ENCODE measurements at places on chromosomes 7 and 10. TPM values are rescaled to one million over a fixed set of nuclear protein-coding genes. Genes with fewer than 3 reads are reported as not detected.
A peak's percentile ranks its signal among the peaks of the same experiment; 100 is the strongest.

- DNase-seq: no peak
Observed at GRCh38 chr10:114265392-114266053, 26.5 kb downstream of the VWA2 start.

DNA sequence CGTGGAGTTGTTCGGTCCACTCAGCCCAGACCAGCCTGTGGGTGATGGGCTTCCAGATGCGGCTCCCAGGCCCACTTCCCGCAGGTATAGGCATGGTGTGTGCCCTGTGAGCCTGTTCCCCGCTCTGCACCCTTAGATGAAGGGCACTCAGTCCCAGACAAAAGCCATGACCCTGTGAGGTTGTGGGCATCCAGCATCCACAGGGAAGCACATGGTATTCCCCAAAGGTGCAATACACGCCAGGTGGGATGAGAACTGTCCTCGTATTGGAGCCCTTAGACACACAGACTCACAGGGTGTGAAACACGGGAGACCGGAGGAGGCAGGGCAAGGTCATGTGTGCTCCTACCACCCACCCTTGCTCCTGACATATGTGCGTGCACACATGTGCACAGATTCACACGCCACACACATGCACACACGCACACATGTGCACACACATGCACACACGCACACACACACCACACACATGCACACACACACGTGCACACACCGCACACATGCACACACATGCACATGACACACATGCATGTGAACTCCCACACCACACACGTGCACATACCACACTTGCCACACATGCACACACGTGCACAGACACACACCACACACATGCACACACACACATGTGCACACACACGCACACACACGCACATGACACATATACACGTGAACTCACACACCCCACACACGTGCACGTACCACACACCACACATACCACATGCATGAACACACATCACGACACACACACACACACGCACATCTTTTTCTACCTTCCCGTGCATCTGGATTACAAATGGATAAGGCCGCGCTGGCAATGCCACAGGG, 319.4 kb downstream of the WDR37 start:
- no peak for DNase-seq

DNA sequence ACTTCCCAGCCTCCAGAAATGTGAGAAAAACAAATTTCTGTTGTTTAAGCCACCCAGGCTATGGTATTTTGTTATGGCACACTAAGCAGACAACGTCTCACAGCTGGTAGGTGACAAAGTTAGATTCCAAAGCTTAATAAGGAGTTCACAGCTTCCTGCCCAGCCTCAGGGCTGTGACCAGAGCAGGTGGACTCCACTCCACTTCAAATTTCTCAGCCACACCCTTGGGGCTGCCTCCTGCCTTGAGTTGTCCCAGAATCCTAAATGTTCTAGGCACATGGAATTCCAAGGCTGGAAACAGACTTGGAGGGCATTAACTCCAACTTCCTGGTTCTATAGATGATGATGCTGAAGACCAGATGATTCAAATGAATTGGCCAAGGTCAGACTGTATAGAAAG, 310.7 kb downstream of the GRID1 start:
- no peak for DNase-seq

- DNase-seq: no peak
Observed at GRCh38 chr7:25632616-25633015, 404.3 kb upstream of the NPVF start.

DNA sequence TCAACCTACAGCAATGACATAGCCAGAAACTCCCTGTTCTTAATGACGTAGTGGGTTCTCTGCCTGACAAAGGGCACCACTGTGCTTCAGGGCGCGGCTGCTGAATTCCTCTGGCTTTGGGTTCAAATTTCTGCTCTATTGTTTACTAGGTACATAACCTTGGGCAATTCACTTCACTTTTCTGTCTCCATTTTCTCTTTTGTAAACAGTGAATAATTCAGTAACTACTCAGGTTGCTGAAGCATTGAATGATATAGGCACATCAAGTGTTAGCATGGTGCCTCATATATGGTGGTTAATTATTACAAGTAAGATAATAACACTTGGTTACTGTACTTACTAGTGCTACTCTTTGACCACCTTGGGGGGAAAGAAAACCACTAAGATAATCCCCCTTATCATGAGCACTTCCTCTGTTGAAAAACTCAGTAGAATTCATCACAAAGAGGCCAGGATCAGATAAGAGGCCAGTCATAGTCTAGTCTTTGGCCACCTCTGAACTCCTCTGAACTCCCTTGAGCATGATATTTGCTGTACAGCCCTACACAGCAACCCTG, 92.0 kb upstream of the AHR start:
- DNase-seq: no peak

GRCh38 chr7:2873686-2874551, 29.8 kb upstream of the GNA12 start:
- DNase-seq: peak; percentile 47

SVOPL gene
- not detected for total RNA-seq

DNA sequence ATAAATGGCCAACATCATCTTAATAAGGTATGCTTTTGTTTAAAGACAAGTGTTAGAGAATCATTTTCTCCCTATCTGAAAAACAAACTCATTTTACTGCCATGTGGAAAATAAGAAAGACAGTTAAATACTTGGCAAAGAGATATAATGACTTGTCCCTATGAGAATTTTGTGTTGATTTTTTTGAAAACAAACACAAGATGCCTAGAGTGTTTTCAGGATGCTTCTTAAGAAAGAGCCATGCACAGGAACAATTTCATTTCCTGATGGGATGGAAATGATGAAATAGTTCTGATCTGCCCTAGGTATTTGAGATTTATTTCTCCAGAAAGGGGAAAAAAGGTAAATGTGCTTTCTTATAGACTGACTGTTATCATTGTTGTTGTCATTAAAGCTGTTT, 237.5 kb upstream of the GNAI1 start:
- no peak for DNase-seq

- DNase-seq: no peak
Observed at GRCh38 chr10:128297709-128298378, 171.6 kb upstream of the MKI67 start.

DNA sequence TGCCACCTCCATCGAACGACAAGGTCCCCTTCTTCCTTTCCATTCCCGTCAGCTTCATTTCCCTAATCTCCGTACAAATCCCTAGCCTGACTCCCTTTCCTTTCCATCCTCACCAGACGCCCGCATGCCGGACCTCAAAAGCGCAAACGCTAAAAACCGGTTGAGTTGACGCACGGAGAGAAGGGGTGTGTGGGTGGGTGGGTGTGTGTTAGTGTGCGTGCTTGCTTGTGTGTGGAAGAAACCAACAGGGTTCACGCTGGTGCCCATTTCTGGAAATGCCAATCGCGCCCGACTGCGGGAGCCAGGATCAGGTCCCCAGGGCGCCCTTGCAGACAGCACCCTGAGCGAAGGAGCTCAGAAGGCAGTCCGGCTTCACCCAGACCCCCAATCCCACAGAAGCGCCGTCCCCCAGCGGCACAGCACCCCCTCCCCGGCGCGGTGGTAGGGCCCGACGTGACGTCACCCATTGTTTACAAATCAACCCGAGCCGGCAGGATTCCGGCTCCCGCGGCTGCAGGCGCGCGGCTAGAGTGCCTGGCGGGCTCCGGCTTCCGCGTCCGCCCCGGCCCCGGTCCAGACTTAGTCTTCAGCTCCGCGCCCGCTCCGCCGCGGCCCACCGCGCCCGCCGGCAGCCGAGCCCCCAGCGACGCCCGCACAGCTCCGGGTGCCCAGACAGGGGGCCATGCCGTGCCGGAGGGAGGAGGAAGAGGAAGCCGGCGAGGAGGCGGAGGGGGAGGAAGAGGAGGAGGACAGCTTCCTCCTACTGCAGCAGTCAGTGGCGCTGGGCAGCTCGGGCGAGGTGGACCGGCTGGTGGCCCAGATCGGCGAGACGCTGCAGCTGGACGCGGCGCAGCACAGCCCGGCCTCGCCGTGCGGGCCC, at the start of gene FRAT1:
FRAT1 (plus strand) TSS at position 500 of the 880 bp plus-strand sequence; CDS start at position 683, 183 bp downstream.
- peak; percentile 77 for DNase-seq

DNA sequence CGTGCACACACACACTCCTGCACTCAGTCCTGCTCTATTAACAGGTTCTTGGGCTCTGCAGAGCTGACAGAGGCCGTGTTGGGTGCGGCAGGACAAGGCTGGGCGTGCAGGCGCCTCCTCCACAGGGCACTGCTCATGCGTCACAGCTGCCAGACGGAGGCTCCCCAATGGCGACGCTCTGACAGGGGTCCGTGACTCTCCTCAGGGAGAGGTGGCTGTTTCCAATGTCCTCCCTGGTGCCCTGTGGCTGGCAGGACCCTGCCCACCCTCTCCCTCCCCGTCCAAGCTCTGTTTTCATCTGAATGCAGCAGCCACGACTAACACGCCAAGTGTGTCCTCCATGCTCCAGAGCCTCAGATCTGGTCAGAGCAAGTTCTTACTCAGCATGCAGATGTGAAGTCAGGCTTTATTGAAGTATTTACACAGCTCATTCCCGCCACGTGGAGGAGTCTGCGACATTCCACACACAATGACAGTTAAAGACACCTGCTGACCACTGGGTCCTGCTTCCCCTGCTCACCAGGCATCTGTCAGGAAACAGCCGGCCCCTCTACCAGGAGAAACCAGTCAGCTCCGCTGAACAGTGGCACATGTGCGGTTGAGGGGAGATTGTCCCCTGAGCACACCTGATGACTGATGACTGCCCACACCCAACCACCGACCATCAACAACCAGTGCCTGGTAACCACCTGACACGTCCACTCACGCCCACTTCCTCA, 116.7 kb downstream of the VIPR2 start:
- no peak for DNase-seq

SPDYE6 gene
- not detected for total RNA-seq

TUBAL3 gene
- not detected for total RNA-seq

- DNase-seq: no peak
Observed at GRCh38 chr7:44098092-44099068, 5.8 kb upstream of the AEBP1 start.

ZNF727 gene
- not detected for total RNA-seq

ECD gene
- total RNA-seq: 53.9 TPM

DNA sequence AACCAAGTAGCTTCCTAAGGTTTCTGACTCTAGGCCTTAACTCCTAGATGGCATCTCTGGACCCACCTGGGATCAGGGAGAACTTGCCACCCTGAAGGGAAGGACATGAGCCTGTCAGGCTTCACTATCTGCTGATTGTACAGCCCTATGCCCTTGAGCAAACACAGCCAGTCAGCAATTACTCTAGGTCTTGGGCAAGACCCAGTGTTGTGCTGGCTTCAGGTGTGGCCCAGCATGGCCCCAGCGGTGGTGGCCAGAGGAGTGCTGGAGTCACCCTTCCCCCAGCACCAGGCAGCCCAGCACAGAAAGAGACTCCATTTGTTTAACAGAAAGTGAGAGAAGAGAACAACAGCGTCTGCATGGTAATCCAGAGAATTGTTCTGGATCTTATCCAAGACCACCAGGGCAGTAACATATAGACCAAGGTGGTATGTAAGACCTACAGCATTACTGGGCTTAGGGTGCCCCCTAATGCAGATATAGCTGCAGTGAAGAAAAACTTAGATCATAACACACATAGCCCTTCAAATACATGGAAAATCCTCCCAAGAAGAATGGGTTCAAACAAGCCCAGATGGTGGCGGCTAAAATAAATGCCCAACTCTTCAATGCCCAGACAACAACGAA, 207.7 kb downstream of the MAGI2 start:
- no peak for DNase-seq

KCNH2 gene
- total RNA-seq: 1.8 TPM

DNA sequence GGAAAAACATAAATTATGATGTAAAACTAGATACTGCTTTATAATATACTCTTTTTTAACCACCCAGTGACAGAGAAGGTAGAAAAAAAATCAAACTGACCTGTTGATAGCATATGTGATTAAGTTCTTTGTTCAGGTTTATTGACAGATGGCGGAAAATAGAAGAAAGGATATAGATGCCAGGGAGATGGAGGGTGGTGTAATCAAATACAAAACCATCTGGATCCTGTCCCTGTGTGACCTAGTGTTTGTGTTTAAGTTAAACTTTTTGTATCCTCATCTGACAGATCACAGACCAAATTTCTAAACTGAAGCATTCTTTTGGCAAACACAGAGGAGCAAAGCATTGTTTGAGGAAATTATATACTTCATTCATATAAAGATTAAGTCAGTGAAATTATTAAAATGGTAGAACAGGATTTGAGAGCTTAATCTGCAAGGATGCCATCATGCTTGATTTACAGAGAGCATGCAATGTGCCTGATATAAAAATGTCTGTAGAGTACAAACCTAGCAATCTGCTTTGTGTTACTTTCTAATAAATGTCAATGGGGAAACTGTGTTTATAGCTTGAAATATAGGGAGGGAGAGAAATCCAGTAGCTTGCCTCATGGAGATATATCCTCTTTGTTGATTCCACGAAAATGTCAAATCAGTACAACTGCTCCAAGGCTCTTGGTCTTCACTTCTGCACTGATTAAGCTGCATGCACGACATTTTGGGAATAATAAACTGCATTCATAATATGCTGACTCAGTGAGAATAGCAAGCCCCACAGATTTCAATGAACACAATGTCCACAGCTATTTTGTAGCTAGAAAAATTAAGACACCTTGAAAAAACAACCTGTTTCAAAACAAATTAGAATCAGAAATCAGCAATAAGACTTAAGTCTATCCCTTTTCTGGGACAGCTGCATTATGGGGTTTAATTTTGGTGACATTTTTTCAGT, 39.0 kb downstream of the SEM1 start:
- DNase-seq: no peak

DNA sequence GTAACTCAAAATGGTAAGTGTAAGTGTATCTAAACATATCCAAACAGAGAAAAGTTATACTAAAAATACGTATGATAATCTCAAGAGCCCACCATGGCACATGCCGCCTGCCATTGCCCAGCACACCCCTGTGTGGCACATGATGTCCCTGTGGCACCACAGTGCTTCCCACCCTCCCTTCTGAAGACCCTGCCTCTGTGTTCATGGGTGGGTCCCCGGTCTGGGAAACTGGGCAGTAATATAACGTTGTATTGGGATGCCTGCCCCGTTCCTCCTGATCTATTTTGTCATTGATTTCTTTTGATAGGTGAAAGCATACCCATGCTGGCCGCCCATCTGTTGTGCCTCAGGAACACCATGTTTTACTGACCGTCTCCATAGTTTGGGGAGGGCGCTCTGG, 296.8 kb upstream of the SHH start:
- DNase-seq: no peak

KIAA1217 gene
- total RNA-seq: 11.6 TPM

C10orf67 gene
- not detected for total RNA-seq

GRCh38 chr10:5860066-5860465, 29.6 kb downstream of the ANKRD16 start:
- DNase-seq: no peak

DNA sequence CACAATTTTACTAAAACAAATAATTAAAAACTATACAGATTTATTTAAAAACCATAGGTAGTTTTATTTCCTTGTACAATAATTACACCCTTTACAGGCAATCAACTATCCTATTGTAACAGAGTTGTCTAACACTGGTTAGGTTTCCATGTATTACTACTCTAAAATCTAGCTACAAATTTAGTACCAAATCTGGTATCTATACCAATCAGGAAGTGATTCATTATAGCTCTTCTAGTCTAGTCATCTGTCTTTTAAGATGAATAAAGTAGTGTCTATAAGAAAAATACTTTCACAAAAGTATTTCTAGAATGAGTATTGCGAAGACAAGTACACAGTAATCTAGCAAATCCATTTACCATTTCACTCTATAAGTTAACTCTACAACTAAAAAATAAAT, 16.9 kb downstream of the ZNF800 start:
- no peak for DNase-seq

All from Panc1 (cell line).